ENCODE measurements at places on chromosomes 7 and 10.

DNA sequence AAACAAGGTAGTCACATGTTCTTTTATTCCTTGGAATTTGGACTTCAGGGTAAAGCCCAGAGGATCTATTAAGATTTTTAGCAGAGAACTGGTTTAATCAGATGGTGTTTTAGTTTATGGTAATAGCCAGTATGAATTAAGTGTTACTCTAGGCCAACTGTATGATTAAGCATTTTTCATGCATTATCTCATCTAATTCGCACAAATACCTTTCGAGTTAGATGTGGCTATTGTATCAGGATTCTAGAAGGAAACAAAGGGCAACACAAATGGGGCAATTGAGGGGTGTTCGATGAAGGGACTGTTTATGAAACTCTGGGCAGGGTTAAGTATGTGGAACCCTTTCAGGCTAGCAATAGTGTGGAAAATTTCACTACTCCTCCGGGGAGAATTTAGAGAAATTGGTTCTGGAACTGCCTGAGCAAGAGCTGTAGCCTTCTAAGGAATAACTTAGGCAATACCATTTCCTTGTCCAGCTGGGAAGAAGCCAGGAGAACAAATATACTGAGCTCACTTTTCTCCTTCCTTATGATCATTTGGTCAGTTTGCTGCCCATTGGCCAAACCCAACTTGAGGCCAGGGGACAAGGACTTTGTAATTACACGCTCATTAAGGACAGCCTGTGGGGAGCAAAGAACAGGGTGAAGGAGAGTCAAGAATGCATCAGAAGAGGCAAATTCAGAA lies 319.0 kb upstream of the FZD1 start:
- H3K4me3 ChIP-seq: no peak overlapping the region
- peak; percentile 35 for DNase-seq

DNA sequence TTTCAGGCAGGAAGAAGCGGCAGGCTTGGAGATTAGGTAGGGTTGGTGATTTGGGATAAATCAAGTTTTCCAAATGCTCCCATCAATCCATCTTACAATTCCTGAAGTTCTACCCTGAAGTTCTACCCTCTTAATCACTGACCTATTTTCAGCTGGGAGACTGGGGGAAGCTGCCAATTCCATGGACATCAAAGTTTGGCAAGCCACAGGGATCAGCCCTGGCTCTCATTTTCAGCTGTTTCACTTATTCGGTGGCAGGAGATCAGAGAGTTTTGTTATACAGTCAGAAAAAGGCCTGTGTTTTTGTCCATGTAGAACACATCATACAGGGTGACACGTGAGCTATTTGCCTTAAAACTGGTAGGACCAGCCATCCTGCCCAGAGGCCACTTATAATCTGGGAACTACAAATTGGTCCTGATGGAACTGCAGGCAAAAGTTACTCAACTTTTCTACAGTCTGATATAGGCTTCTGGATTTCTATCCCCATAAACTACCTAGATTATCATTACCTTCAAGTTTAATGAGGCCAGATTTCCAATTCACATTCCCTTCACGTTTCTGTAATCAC lies 112.9 kb upstream of the ZNF746 start:
- no peak overlapping the region for H3K4me3 ChIP-seq
- H3K4me1 ChIP-seq: no peaks in the 10 kb centered on the region
- no peaks in the 10 kb centered on the region for H3K27me3 ChIP-seq
- no peak overlapping the region for H3K27ac ChIP-seq
- DNase-seq: no peak

DNA sequence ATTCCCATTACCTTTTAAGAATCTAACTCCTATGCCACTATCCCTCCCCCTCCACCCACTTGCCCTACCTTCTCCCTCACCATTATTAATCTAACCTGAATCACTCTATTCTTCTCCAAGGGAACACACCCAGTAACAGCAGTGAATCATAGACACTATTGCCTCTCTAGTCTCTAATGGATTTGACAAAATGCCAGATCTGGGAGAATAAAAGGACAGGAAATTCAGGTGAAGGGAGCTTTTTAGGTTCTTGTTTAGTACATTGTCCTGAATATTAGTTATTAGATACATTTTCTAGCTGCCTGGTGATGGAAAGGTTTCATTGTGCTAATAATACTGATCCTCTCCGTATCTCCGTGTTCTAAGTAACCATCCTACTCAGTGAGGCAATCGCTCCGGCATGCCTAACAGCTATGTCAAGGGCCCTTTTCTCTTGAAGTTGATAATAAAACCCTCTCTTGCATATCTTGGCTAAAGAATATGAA lies 4.1 kb upstream of the SFR1 start:
- DNase-seq: no peak
- H3K27me3 ChIP-seq: no peaks in the 10 kb centered on the region
- no peaks in the 10 kb centered on the region for H3K36me3 ChIP-seq
- H3K4me3 ChIP-seq: no peak overlapping the region
- peaks cover 5% of the 10 kb centered on the region for H3K4me1 ChIP-seq

GRCh38 chr10:24603333-24603732 lies 120.4 kb downstream of the ARHGAP21 start:
- no peaks in the 10 kb centered on the region for H3K27me3 ChIP-seq
- DNase-seq: no peak
- peaks cover 4% of the 10 kb centered on the region for H3K4me1 ChIP-seq
- no peak overlapping the region for H3K27ac ChIP-seq
- no peak overlapping the region for H3K4me3 ChIP-seq

- no peak overlapping the region for H3K27ac ChIP-seq
- H3K36me3 ChIP-seq: no peaks in the 10 kb centered on the region
- no peak for DNase-seq
- no peak overlapping the region for H3K4me3 ChIP-seq
Measured at GRCh38 chr7:34036051-34036920, 130.9 kb downstream of the BMPER start.

DNA sequence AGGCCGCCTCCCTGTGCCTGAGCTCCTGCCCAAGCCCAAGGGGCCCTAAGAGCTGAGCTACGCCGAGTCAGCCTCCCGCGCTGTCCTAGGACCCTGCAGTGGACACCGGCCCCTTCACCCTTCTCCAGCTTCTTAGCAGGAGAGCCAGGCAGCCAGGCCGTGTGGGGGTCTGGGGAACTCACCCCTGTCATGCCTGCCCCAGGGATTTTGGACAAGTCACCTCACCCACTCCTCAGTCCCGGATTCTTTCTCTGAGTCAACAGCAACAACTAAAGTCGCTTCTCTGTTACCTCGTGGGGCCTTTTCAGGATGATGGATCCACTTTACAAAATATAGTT lies 79.3 kb downstream of the MKI67 start:
- DNase-seq: no peak
- no peak overlapping the region for H3K4me3 ChIP-seq
- peaks cover 6% of the 10 kb centered on the region for H3K4me1 ChIP-seq
- H3K27ac ChIP-seq: peak overlapping the region; percentile 54

GRCh38 chr7:131532570-131533091 lies 23.8 kb downstream of the PODXL start:
- no peak overlapping the region for H3K4me3 ChIP-seq
- DNase-seq: no peak
- H3K36me3 ChIP-seq: no peaks in the 10 kb centered on the region
